Activated CD4-positive, alpha-beta T cell treated with anti-CD3 and anti-CD28 coated beads for 4 hours (primary cell): ENCODE measurements at places on chromosomes 2 and 18.
A peak's percentile ranks its signal among the peaks of the same experiment; 100 is the strongest.

DNA sequence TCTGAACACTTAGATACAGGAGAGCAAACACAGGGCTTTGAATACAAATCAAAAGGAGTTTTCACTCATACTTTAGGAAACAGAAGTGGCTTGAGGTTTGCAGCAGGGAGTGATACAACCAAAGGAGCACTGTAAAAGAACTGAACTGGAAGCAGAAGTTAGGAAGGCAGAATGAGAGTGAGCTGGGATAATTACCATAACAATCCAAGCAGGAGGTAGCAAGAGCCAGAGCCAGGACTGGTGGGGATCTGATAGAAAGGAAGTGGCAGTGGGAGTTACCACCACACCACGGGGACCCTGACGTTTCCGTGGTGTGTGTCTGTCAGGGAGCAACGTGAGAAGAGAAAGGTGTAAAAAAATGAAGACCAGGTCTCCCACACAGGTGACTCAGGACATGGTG, 81.3 kb upstream of the EPB41L3 start:
- DNase-seq, result no peak

DNA sequence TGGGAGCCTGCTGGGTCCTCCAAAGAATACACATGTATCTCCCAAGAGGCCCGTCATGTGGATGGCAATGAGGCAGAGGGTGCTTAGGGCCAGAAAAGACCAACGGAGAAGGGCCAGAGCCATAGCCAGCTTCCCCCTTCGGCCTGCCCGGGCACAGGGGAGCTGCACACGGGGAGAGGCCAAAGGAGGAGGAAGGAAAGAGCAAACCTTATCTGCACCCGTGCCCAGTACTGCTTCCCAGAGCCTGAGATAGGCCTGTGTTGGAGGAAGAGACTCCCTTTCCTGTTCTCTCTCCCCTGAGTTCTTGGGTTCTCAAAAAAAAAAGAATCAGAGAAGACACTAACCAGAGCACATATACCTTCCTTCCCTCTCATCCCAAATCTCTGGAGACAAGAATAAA, 250.3 kb downstream of the ANAPC1 start:
- no peak for DNase-seq

DNA sequence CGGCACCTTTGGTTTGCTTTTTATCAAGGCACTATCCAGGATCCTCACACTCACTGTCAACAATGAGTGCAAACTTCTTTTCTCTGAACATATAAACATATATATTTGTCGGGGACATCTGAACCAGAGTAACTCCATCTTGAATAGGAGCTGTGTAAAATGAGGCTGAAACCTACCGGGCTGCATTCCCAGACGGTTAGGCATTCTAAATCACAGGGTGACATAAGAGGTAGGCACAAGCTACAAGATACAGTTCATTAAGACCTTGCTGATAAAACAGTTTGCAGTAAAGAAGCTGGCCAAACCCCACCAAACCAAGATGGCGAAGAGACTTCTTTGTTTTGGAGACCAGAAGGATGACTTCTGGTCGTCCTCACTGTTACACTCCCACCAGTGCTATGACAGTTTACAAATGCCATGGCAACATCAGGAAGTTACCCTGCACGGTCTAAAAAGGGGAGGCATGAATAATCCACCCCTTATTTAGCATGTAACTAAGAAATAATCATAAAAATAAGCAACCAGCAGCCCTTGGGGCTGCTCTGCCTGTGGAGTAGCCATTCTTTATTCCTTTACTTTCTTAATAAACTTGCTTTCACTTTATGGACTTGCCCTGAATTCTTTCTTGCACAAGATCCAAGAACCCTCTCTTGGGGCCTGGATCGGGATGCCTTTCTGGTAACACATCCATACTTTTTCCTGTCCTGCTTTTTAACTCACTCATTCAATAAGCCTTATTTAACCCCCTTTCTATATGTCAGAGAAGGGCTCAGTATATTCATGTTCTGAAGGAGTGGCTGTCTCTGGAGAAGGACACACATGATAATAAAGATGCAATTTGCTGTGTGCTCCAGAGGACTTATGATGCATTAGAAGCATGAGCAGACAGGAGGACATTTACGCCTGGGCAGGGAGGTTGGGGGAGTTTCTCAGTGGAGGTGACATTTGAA, 65.4 kb downstream of the TACR1 start:
- DNase-seq, result no peak

- DNase-seq, result no peak
Measured at GRCh38 chr18:24968238-24968775, 383.7 kb downstream of the ZNF521 start.

GRCh38 chr2:222399038-222399783, 25.1 kb upstream of the SGPP2 start:
- DNase-seq, result no peak

DNA sequence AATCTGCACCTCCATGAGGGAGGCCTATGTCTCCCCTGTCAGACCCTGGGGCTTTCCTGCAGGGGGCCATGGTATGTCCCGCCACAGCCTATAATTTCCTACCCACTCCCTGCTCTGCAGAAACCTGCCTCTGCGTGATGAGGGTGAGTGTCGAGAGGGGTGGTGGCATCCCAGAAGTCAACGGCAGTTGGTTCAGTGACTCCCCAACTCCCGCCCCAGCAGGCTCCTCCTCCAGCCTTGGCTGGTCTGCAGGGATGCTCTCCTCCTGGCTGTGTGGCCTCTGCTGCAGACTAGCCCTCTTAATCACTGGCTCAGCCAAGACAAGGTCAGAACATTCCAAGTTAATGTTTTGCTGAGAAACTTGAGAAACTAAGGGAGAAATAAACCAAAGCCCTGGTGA, 13.3 kb downstream of the CELF4 start:
- no peak for DNase-seq

- DNase-seq, result peak; percentile 13
Measured at GRCh38 chr2:62724886-62725711, 19.6 kb downstream of the EHBP1 start.

- DNase-seq, result no peak
Measured at GRCh38 chr2:152222975-152223637, 47.5 kb upstream of the STAM2 start.

DNA sequence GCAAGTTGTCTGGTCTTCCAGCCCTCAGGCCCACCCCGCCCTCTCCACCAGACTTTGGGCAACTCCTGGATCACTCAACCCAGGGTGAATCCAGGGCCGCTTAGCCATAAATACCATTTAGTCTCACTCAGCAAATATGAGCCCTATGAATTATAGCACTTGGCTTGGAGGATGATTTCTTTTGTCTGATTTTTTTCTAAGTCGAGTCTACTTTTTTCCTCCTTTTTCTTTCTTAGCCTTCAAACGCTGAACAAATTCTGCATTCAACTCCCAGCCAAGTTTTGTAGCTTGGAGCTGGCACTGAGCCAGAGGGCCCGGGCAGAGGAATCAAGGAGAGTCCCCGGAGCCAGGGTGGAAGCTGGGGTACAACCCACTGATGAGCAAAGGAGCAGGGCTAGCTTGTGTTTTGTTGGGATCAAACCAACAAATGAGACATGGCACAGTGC, 48.7 kb downstream of the SERTAD2 start:
- DNase-seq, result no peak

DNA sequence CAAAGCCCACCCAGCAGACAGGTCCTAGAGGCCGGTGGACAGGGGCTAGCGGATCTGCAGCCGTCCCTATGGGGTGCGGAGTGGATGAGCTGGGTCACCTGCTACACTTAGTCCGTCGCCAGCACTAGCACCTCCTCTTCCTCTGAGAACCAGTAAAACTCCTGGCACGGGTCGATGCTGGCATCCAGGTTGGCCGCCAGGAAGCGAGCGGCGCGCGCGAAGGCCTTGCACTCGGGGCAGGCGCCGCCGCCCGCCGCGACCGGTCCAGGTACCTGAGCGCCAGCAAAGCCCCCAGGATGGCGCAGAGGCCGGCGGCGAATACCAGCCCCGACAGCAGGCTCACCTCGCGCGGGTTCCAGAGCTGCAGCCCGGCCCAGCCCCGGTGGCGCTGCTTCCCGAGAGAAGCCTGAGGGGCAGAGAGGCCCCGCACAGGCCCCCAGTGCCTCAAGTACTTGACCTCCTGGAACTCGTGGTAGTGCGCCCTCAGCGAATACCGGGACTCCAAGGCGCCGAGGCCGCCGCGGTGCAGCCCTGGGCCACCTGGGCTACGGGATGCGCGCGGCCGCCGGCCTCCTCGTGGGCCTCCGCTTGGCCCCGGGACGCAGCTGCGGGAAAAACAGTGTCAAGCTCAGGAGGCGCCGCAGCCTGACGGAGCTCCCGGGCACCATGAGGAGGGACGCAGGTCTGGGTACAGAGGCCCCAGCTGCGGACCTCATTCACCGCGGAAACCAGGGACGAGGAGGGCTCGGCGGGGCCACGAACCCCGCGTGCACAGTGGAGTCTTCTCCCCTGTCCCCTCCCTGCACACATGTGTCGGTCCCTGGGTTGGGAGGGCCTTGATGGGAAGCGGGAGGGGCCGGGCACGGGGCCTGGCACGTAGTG, 27.5 kb upstream of the ALPP start:
- DNase-seq, result no peak

- DNase-seq, result no peak
Measured at GRCh38 chr2:180405520-180405919, 398.4 kb upstream of the CWC22 start.

GRCh38 chr18:54906331-54907185, 52.7 kb downstream of the CCDC68 start:
- no peak for DNase-seq

GRCh38 chr18:31634331-31634713, 42.6 kb downstream of the TTR start:
- DNase-seq, result no peak

DNA sequence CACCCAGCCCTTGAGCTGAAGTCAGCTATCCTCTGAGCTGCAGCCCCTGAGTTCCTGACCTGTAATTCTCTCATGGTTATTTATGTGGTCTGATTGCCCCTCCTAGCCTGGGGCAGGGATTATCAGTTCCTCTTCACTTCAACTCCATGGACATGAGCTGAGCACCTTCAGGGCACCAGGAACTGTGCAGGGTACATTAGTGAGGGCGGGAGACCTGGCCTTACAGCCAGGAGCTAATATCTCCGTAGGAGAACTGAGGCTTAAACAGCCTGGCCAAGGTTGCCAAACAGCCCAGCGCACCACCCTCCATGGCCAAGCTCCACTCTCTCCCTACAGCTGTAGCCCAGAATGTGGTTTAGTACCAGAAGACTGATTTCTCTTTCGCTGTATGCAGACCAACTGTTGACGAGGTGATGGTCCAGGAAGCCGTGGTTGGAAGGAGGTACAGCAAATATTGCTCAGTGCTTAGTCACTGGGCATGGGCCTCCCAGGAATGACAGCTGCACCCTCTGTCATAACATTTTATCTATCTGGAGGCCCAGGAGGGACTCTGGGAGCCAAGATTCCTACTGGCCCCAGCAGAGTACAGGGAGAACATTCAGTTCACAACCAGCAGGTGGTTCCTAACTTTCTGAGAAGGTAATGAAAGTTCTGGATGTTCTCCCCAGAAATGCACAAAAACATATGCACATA, 228.7 kb upstream of the SIX2 start:
- DNase-seq, result no peak

DNA sequence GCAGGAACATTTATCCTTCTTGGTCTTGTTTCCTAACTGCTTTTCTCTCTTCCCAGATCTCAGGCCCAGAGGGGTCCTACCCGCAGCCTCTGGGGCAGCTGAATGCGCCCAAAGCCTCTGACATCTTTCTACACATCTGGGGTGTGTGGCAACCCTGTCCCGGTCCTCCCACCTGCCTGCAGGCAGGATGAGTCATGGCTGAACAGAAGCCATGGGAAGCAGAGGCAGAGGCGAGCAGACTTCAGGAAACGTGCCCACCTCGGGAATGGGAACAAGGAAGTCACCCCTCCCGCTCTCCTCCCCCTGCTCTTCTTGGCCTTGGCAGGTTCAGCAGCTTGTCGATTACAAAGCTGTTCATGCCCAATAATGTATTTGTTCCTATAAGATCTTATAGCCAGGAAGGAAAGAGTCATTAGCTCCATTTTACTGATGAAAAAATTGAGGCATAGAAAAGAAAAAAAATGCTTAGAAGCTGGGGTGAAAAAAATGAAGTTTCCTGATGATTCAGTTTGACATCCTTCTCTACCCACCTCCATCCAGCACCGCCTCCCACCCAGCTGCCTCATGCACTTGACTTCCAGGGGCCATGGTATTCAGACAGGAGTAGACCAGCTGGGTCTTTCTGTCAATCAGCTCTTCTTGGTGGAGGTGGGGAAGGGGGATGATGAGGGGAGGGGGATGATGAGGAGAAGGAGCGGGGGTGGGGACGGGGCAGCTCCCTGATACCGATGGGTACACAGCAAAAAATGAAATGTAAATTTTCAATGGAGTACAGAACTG, 10.4 kb upstream of the KCNF1 start:
- no peak for DNase-seq

GRCh38 chr2:80222644-80223043, 81.9 kb downstream of the LRRTM1 start:
- DNase-seq, result no peak

- no peak for DNase-seq
Measured at GRCh38 chr18:7958081-7958896, 391.2 kb downstream of the PTPRM start.
